Activated CD4-positive, alpha-beta memory T cell treated with anti-CD3 and anti-CD28 coated beads, Interleukin-2, amount 10 ng/mL, durations not matched to agents 7 days and 5 days (primary cell): ENCODE measurements at places on chromosomes 6 and 20. TPM values are rescaled to one million over a fixed set of nuclear protein-coding genes. Genes with fewer than 3 reads are reported as not detected.

- DNase-seq = peak; percentile 45
Observed at GRCh38 chr20:44642203-44643153, 9.0 kb downstream of the ADA start.

GRCh38 chr6:3723966-3724365 is 27.5 kb downstream of the PXDC1 start:
- DNase-seq = no peak

DNA sequence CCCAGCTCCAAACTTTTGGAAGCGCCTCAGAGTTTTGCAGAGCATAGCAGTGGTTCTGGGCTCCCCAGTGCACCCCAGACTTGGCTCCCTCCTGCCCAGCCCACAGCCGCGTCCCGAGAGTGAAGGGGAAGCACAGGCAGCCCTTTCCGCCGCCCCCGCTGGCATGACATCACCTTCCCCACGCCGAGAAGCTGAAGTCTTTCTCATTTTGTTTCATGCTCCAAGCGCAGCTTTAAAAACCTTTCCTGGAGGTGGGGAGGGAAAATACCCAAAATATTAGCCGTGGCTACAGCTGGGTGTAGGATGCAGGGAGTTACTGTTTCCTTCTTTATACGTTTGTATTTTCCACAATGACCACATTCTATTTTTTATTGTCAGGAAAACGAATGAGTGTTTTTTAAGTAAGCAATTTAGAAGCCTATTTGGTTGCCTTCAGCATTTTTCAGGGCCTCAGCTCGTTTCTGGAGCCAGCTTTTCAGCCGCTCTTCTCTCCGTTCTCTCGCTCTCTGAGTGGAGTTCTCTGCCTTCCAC is 72.9 kb downstream of the SNX5 start:
- DNase-seq = peak; percentile 47

DNA sequence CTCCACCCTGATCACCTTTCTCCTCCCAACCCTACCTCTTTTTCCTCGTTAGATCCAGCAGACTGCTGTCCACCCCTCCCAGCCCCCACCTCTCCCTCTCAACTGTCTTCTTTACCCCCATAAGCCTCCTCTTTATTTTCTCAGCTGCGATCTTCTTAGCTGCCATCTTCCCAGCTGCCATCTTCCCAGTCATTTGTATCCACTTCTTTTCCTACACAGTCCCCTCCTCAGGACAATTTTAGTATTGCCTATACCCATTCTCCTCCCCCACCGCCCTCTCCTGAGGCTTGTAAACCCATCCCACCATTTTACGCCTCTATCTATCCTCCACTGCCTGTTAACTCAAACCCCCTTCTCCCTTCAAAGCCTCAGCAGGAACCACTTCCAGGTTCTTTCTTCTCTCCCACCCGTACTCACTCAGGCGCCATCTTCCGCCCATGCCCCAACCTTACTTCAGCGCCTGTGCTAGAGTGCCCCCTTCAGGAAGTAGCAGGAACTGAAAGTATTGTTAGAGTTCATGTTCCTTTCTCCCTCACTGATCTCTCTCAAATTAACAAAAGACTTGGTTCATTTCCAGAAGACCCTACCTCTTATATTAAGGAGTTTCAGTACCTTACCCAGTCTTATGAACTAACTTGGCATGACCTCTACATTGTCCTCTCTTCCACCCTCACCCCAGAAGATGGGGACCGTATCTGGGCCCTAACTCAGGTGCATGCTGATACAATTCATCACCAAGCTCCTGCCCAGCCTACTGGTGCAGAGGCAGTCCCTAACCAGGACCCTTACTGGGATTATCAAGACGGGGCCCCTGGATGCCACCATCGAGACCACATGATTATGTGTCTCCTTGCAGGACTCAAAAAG is 236.0 kb downstream of the ADGRG6 start:
- DNase-seq = no peak

DNA sequence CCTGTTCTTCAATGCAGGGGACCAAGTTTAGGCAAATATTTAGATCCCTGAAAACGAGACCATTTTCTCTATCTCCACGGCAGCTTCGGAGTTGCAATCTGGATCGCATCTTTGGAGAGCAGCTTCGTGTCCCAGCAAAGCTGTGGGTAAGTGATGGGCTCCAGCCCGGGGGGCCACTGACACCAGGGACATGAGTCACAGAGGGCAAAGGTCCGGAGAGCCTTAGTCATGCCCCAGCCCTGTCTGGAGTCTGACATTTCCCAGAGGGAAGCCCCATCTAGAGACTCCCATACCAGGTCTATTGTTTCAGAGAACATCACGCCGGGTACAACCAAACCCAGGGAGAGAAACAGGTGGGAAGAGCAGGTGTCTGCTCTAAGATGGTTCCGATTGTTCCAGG is 95.9 kb downstream of the NFATC2 start:
- DNase-seq = no peak

GRCh38 chr20:25399037-25399430 is 8.4 kb upstream of the ABHD12 start:
- no peak for DNase-seq

- no peak for DNase-seq
Observed at GRCh38 chr20:62055106-62055861, 10.4 kb downstream of the TAF4 start.

PDE7B gene
- 0.68 TPM for total RNA-seq

EPPIN gene
- total RNA-seq = not detected

LCA5 gene
- total RNA-seq = 0.10 TPM

FAM217A gene
- not detected for total RNA-seq

NRN1 gene
- 3.2 TPM for total RNA-seq

POM121L2 gene
- total RNA-seq = not detected
